Fibroblast of skin of right biceps (primary cell): ENCODE measurements at places on chromosomes 5 and 9.

DNA sequence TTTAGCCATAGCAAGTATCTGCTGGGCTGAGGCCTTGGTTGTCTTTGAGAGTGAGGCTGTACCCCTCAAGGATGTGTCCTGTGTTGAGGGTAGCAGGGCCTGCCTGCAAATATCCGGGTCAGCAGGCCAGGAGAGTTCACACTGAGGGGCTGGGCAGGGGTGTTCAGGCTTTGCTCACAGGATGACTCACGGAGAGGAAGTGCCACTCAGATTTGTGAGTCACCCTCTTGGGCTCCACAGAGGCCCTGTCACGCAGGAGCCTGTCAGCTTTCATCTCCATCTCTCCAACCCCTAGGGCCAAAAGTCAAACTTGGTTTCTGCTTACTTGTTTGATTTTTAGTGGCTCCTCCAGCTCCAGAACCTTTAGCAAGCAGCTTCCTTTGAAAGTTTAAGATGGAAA lies 211.5 kb downstream of the SEC61B start:
- peak; percentile 92 for DNase-seq

- peak; percentile 84 for DNase-seq
Observed at GRCh38 chr5:77852514-77853352, 76.6 kb upstream of the TBCA start.

- DNase-seq = no peak
Observed at GRCh38 chr9:87520172-87520683, 22.6 kb downstream of the DAPK1 start.

DNA sequence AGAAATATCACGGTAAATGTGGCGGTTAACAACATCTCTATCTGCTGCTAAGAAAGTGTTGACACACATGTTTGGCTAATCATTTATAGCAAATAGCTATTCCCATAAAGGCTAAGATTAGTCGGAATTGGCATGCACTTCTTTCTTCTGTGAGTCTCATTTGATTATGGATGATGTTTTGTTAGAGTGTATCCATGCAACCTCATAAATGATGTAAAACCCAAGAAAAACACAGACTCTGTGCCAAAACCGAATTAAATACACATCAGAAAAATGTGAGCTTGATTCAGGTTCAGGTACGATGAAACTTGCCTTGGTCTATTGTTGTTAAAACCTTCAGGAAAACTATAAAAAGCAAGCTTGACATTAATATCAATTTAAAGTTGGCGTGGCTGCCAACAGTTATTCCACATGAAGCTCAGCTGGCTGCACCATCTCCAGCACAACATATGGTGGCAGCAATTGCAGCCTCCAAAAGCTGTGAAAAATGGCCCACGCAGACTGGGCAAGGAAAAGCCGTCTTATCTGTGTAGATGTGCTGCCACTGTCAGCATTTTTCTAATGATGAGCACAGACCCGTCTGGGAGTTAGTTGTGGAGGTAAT lies 41.1 kb upstream of the ICE1 start:
- DNase-seq = peak; percentile 29

DNA sequence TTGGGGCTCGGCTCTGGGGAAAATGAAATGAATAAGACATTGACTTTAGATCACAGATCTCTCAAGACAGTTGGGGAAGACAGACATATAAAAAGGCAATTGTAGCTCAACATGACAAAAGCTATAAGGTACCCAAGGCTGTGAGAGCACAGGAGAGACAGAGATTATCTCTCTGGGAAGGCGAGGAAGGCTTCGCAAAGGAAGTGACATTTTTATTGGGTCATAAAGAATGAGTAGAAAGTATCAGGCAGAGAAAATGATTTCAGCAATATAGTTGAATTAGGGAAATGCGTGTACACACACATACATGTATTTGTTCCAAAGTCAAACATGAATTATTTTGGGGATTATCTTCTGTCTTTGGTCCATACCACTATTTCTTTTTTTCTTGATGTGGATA lies 381.8 kb upstream of the ADAMTSL1 start:
- no peak for DNase-seq

- DNase-seq = no peak
Observed at GRCh38 chr9:137836831-137837241, 40.7 kb upstream of the CACNA1B start.

- DNase-seq = no peak
Observed at GRCh38 chr5:9174446-9174845, 371.4 kb downstream of the SEMA5A start.

DNA sequence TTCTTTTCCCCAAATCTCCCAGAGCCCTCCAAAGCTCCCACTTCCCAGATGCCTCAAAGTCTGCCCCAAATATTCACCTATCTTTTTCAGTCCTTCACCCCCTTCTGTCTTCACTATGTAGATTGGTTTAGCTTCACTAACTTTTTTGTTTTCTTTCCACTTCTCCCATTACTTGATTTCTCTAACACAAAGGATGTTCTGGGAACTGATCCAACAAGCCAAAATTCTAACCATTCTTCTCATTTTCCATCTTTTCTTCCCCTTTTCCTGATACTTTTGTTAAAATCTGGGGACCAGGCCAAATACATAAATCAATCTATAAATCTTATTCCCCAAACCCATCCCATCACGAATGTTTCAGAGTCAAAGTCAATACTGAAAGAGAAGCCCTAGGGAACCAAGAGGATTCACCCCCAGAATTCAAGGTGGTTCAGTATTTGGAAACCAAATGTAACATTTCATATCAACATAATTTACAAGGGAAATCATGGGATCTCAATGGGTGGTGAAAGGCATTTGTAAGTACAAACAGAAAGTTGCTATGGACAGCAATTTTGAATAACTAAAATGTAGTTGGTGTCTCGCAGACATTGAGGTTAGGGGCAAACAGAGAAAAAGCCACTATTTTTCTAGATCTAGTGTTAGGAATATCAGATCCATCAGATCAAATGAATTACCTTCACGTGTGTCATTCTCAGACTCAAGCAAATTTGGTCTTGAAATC lies 35.3 kb downstream of the APTX start:
- peak; percentile 29 for DNase-seq

- DNase-seq = no peak
Observed at GRCh38 chr5:165999693-166000320, 2291.6 kb upstream of the WWC1 start.

- DNase-seq = peak; percentile 36
Observed at GRCh38 chr5:140113180-140113698, 670 bp upstream of the PURA start.

DNA sequence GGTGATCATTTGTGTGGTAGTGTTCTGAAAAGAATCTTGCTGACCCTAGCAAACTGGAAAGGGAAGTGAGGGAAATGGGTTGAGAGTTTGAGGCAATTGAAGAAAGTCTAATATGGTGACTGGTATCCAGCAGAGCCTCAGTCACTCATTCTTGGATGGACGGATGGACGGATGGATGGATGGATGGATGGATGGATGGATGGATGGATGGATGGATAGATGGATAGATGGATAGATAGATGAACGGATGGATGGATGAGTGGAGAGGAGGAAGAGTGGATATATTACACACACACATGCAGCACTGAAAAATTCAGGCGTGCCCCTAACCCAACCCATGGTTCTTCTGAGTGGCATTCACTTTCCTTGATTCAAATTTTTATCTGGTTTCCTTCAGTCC lies 277.6 kb downstream of the EBF1 start:
- DNase-seq = no peak

DNA sequence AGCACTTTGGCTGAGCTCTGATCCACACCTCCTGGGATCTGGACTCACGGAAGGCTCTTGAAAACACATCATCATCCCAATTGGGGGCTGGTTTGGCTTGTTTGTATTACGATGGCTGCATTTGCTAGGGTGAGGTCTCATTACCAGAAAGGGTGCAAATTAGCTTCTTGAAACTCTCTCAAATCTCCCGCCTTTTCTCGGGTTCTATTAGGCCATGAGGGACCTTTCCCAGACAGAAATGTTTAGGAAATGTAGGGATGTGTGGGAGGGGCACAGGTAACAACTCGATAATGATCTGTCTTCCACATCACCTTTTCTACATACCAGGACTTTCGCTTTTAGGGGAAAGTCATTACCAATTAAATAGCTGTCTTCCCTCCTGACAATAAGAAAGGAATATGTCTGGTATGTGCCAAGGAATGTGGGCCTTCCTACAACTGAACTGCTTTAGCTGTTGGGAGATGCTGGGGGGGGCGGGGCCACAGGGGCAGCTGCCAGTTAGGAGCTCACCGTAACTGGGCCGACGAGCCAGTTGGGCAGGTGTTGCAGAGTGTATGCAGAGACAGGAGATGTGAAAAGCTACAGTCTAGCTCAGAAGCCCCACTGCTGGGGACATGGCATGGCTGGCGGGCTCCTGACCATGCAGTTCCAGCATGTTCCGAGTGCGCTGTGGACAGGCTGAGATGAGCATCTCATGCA lies 71.2 kb downstream of the AK8 start:
- DNase-seq = peak; percentile 15

DNA sequence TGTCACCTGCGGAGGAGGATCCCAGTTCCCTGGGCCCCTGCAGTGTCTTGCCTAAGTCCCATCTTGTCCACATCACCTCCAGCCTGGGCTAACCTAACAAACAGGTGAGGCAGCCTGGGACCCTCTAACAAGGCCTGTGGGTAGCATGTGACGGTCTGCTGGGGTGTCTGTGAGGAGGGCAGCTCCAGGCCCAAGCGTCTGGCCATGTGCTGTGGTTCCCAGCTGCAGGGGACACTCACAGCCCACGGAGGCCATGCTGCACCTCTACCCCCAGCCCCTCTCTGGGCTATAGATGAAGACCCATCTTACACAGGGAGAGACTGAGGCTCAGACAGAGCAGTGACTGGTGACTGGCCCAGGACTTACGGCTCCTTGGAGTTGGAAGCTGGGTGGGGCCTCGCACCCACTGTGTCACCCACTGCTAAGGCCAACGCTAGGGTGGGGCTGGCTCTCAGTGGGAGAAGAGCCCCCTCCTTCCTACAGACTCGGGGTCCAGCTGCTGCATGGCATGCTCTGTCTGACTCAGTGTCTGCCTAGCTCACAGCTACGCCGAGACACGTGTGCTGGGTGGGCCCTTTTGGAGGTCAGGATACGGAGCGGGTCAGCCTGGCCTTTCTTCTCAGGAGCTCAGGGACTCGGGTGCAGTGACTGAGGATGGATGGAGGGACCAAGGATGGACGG lies 40.8 kb upstream of the RNF130 start:
- DNase-seq = no peak

GRCh38 chr5:39417979-39418378 lies 6.8 kb downstream of the DAB2 start:
- DNase-seq = no peak

DNA sequence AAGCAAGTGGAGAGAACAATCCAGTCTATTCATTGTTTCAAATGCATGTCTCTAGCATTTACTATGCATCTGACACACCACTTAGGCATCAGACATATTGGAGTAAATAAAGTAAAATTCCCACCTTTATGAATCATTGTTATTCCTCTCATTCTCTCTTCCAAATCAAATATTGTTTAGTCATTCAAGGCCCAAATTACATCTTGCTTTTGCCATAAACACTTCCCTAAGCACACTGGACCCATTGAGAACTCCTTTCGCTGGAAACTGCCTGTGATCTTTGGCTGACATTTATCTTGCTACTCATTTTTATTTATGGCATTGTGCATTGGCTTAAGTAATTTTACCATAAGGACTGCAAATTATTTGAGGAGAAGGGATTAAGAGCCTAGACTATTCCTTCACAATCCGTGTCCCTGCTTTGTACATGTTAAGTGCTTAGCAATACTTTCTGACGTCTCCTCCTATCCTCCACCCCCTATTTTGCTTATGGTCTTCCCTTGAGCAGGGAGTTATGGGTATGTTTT lies 7.4 kb downstream of the C5orf46 start:
- no peak for DNase-seq
